CD4-positive, alpha-beta T cell treated with Interferon alpha-2 for 1 hour (primary cell): ENCODE measurements at places on chromosomes 5 and 9.

GRCh38 chr5:172920447-172920849 is 38.8 kb upstream of the RPL26L1 start:
- DNase-seq: no peak

DNA sequence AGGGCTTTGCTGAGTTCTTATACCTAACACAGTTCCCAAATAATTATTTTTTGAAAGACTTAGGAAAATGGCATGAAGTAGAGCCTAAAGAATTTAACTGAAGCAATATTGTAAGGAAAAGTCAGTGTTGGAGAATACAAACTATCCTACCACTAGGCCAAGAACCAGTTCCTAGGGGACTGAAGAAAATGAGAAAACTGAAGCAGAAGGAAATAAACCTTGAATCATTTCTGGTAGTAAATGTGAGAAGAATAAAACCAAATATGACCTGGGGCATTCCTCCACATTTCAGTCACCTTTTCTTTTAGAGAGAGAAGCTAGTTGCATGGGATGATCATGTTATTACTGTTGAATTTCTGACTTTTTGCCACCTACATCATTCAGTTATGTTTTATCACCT is 1393.9 kb upstream of the C9orf72 start:
- DNase-seq: no peak

DNA sequence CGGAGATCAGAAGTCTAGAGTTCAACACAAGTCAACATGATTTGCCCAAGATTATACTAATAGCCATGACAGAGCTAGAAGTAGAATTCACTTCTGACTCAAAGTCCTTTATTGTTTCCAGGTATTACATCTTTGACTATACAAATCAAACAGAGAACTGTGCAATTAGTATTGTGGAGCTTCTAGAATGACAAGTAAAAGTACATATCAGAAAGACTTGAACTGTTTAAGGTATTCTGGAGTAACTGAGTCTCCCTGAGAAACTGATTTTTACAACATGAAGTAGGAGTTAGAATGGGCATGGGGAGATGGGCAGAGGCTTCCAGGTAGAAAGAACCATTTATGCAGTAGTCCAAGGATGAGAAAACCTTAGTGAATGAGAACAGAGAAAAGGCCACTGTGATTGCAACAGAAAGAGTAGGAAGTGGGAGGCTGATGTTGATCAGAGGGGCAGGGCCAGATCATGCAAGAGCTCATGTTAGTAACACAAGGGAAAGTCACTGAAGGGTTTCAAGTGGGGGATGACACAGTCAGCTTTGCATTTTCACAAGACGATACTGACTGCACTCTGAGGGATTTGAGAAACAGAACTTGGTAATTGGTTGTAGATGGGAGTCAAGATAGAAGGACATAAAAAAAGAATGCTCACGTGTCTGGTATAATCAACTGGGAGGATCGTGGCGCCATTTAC is 280.7 kb downstream of the RFX3 start:
- DNase-seq: peak; percentile 2

DNA sequence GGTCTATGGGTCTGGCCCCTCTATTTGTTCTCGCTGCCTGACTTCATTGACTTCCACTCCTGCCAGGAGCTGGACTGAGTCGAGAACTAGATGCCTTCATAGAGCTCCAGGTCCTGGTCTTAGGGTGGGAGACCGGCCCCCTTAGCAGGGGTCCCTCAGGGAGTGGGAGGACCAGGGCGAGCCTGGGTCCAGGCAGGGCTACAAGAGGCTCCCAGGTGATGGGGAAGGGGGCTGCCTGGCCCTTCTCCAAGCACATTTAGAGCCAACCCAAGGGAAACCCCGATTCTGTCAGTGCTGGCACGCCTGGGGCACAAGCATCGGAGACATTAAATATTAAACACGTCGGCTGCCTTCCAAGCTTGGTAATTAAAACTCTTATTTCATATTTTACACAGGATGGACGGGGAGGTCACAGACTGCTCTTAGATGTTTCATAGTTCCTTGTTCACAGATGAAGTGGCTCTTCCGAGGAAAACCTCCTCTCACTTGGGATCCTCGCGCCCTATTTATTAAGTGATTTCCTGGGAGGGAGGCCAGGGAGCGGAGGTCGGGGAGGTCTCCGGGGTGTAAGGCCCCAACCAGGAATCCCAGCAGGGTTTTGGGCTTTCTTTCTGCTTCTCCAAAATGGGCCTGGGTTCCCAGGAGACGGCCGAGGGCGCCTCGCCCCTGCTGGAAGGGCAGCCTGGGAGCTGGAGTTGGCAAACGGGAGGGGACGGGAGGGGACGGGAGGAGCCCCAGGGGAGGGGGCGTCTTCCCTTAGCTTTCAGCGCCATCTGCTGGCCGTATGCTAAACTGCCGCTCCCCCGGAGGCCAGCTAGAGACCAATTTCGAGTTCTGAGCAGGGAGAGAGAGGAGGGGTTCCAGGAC is 23.4 kb upstream of the ZBTB43 start:
- peak; percentile 84 for DNase-seq

DNA sequence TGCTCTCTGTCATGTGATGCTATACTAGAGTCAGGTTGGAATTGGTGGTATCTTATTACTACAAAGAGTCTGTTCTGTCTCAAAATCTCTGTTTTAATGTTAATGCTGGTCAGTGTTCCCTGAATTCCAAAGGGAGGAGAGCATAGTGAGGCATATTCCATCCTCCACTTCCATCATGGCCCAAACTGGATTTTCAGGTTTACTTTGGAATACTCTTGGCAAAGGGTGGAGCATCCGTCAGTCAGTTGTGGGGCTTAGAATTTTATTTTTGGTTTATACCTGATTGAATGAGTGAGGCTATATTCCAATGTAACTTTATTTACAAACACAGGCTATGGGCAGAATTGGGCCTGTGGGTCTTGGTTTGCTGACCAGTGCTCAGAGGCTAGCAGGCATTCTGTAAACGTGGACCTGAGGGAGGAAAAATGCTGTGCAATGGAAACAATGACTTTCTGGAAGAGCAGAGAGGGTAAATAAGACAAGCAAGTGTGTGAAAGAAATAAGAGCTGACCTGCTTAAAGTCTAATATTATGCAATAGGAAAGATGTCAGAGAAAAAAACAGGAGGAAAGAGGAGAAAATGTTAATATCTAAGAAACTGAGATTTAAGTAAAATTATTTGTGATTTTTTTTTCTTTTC is 106.2 kb upstream of the CLINT1 start:
- DNase-seq: no peak

DNA sequence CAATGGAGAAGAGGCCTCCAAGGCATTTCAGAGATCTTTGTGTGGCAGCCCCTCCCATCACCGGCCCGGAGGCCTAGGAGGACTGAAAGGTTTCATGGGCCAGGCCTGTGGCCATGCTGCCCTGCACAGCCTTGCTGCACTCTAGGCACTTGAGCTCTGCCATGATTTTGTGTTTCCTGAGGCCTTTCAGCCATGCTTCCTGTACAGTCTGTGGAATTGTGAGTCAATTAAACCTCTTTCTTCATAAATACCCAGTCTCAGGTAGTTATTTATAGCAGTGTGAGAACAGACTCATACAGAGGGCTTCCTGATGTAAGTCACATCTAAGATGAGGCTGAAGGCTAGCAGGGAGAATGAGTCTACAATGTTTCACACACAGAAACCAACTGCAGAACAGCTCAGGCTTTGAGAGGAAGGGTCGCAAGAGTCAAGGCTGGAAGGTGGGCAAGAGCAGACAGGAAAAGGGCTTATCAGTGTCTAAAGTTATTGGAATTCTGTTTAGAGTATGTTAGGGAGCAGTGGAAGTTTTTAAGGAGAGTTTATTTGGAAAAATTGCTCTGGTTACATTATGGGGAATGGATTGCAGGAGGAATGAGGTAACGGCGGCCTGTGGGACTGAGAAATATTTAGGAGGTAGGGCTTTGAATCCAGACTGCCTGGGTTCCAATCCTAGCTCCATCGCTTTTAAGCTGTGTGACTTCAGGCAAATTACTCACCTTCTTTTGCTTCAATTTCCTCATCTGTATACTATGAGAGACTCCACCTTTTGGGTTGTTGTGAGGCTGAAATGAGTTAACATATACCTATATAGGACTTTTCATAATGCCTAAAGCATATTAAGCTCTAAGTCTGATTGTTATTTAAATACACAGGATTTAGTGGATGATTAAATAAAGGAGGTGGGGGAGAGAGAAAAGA is 291.2 kb downstream of the CWC27 start:
- DNase-seq: no peak
